ENCODE measurements at places on chromosomes 2 and 18. TPM values are rescaled to one million over a fixed set of nuclear protein-coding genes. Genes with fewer than 3 reads are reported as not detected.

TMEM198 gene
- 3.9 TPM for total RNA-seq

UGT1A8 gene
- total RNA-seq = not detected

SERPINB10 gene
- total RNA-seq = not detected

ABCG8 gene
- not detected for total RNA-seq

OTOS gene
- not detected for total RNA-seq

WNT10A gene
- not detected for total RNA-seq

NCK2 gene
- total RNA-seq = 59.1 TPM

TUBB8B gene
- not detected for total RNA-seq

SKOR2 gene
- 0.18 TPM for total RNA-seq

TANC1 gene
- total RNA-seq = 3.4 TPM

TOGARAM2 gene
- total RNA-seq = 4.2 TPM

PPP1R1C gene
- 8.1 TPM for total RNA-seq

SGO2 gene
- total RNA-seq = 18.4 TPM

FTCDNL1 gene
- 0.70 TPM for total RNA-seq

MAPK4 gene
- total RNA-seq = 3.4 TPM

OSBPL1A gene
- 29.7 TPM for total RNA-seq

ANKRD30B gene
- not detected for total RNA-seq

CRYBA2 gene
- 2.4 TPM for total RNA-seq

SP140 gene
- 1.1 TPM for total RNA-seq

TACR1 gene
- 0.70 TPM for total RNA-seq

RAPH1 gene
- 24.1 TPM for total RNA-seq

ACMSD gene
- total RNA-seq = not detected

AGXT gene
- not detected for total RNA-seq

C18orf54 gene
- 31.9 TPM for total RNA-seq

PLEKHA3 gene
- total RNA-seq = 22.3 TPM

SKA1 gene
- 70.6 TPM for total RNA-seq

ANKZF1 gene
- 337 TPM for total RNA-seq

SEC11C gene
- total RNA-seq = 52.3 TPM

C1QL2 gene
- total RNA-seq = not detected

PSMA8 gene
- total RNA-seq = not detected

GCG gene
- total RNA-seq = not detected

MYO7B gene
- total RNA-seq = not detected

RNF152 gene
- total RNA-seq = 131 TPM

DNAH7 gene
- total RNA-seq = 1.1 TPM

XRCC5 gene
- 608 TPM for total RNA-seq

All from endodermal cell (in vitro differentiated cells).